Erythroblast (primary cell): ENCODE measurements at places on chromosomes 1 and 21.

DNA sequence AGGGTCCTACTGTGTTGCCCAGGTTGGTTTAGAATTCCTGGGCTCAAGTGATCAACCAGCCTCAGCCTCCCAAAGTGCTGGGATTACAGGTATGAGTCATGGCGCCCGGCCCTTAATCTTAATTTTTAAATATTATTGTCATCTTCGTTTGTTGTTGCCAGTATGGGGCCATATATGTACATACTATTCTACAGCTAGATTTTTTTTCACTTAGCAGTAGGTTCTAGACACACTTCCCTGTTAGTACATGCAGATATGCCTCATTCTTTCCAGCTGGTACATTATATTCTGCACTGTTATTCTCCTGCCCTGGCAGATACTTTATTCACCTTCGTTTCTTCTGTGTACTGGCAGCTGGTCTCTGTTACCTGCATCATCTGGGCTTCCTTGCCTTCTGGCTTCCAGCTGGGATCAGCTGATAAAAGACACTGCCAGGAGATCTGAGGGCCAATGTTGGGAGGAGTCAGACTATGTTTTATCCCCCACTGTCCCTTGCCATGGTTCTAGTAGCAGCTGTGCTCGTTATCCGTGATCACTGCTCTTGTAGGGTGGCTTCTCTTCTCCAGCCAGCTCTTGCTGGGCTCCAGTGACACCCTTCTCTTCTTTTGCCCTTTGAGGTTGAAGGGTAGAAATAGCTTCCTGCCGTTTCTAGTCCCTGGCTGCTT is 24.7 kb downstream of the ST3GAL3 start:
- DNase-seq, result peak; percentile 88

DNA sequence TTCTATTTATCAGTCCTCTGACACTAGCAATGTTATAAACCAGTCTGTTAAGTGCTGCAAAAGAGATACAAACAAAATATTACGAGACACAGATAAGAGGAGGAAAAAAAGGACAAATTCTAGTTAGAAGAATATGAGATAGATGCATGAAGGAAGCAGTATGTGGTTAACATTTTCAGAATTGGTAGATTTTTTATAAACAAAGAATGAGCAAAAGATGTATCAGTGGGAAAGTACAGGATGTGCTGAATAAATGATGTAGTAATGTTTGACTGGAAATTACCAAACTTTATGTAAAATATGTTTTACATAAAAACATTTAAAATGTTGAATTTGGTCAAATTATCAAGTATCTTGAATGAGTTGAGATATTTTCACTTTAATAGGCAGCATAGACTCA is 574.2 kb downstream of the NUF2 start:
- DNase-seq, result no peak

- no peak for DNase-seq
These were observed 59.5 kb upstream of the BMP8A start for GRCh38 chr1:39431927-39432326.

DNA sequence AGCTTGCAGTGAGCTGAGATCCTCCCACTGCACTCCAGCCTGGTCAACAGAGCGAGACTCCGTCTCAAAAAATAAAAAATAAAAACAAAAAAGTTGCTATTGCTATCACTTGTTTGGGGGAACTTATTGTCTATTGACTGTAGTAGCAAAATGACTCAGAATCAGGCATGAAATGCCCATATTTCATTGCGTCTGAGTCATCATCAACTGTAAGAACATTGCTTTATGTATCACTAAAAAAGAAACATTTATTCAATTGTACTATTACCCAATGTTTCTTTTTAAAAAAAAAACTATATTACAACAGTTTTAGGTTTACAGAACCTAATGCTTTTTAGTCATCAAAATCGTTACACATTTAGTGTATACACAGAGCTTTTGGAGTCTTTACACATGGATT is 91.0 kb upstream of the FMN2 start:
- DNase-seq, result no peak

DNA sequence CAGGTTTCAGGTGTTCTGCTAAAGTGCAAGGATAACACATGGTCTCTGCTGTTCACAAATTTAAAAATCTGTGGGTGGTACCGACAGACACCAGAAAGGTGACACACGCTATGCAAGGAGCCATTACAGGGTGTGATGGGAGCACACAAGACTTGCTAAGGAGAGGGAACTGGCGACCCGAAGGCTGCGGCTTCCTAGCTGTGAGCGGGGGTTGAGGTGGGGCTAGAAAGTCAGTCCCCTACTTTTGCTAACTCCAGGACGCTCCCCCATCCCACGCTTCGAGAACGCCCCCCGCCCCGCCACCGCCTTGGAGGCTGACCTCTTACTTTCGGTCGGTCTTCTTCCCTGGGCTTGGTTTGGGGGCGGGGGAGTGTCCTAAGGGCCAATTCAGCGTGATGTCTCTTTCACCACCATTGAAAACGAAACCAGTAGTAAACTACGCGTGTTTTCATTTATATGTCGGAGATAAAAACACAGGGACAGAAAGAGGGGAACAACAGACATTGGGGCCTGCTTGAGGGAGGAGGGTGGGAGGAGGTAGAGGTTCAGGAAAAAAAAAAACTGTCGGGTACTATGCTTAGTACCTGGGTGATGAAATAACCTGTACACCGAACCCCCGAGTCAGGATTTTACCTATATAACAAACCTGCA is 1.1 kb downstream of the CKS1B start:
- DNase-seq, result peak; percentile 83

- DNase-seq, result no peak
These were observed 5.8 kb upstream of the CHI3L2 start for GRCh38 chr1:111221633-111222291.

DNA sequence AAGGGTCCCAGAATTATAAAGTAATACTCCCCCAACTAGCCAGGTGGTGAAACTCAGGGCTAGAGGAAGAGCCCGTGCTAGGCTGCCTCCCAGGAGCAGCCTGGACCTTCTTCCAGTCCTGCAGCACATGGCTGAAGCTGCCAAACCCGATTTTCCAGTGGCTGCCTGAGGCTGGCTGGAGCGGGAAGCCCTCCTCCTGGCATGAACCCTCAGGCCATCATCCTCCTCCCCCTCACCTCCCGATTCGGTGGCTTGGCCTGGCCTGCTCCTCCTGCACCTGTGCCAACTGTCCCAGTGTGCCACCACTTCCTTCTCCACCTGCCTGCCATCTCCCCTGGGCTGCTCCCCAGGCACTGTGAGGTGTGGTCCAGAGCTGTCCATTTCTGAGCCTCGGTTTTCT is 3.0 kb upstream of the TSPAN1 start:
- DNase-seq, result no peak

DNA sequence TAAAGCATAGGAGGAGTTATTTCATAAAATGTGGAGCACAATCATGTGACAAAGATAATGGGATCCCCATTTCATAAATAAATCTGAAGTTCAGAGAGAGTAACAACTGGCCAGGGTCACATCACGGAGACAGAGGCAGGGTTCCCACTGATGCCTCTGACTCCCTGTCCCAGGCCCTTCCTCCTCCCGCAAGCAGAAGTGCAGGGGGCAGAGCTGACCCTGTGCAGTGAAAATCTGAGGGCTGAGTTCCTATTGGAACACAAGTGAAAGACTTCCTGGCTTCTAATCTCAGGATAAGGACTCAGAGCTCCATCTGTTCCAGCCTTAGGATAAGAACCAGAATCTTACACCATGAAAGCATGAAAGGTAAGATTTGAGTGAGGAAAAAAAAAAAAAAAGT is 22.0 kb downstream of the SELL start:
- no peak for DNase-seq

GRCh38 chr21:36551321-36551720 is 71.4 kb upstream of the CLDN14 start:
- no peak for DNase-seq

DNA sequence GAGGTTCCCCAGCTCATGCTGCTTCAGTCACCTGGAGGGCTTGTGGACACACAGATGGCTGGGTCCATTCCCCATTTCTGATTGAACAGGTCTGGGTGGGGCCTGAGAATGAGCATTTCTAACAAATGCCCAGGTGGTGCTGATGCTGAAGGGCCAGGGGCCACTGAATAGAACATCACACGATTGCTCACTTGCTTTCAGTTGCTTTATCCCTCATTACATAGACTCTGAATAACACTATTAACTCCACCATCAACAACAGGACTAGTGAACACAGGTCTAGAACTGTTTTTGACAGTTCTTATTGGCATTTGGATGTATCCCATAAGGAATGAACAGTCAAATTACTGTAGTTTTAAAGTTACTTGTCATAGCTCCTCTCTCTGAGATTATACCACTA is 12.1 kb downstream of the TRAPPC10 start:
- DNase-seq, result no peak
